ENCODE measurements at places on chromosomes 1 and 21.
A peak's percentile ranks its signal among the peaks of the same experiment; 100 is the strongest.

DNA sequence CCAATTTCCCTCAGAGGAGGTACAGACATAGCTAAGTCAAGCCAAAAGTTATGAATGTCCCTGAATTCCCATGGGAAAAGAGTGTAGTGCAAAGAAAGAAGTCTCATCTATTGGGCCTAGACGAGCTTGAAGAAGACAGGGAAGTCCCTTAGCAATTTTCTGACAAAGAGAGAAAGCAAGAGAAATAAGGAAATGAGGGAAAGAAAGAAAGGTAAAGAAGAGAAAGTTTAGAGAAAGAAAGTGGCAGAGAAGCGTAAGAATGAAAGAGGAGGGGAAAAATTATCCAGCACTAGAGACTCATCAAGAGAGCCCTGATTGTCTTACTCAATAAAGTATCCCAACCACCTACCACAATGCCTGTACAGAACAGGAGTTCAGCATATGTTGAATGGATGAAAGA lies 40.6 kb upstream of the FOXD3 start:
- no peak for DNase-seq

- DNase-seq: no peak
Measured at GRCh38 chr1:35524106-35524505, 33.1 kb downstream of the KIAA0319L start.

DNA sequence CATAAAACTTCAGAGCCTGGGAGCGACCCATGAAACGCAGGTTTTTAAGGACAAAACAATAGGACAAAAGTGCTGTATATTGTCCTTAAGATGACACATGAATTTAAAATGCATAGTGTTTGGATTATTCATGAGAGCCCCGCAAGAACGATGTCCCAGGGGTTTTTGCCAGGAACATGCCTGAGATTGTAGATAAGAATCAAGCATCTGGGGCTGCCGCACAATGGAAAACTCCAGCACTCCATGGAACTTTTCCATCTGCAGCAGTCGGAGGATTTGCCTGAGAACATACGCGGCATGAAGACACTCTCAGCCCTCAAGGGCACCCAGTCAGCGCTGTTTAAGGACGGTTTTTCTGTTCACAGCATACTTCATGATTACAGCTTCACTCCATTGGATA lies 5.3 kb upstream of the ERG start:
- DNase-seq: peak; percentile 92

DNA sequence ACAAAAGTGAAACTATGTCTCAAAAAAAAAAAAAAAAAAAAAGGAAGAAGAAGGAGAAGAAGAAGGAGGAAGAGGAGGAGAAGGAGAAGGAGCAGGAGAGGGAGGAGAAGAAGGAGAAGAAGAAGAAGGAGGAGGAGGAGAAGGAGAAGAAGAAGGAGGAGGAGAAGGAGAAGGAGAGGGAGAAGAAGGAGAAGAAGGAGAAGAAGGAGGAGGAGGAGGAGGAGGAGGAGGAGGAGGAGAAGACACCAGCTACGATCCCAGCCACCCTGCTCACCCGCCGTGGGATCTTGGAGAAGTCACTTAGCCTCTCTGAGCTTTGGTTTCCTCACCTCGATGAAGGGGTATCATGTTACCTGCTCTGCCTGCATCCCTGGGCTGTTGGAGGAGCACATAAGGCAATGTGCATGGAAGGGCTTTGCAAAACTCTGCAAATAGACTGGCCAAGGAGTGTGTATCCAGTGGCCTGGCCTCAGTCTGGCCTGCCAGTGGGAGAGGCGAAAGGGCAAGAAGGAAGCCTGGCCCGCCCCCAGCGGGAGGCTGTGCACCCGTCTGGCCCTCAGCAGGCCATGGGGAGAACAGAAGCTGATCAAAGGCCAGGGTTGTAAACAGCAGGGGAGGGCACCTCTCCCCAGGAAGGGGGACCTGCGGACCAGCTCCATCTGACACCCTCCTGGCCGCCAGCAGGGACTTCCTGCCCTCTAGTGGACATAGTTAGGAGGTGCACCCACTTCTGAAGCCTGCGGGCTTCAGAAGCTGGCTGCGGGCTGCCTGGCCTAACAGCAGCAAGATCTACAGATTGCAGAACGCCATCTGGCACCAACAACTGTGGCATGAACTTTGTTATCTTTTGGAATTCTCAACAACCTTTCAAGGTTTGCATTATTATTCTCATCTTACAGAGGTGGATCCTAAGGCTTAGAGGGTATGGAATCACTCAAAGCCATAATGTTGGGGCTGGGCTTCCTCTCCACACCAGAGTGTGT lies 19.2 kb upstream of the CDK18 start:
- peak; percentile 48 for DNase-seq

DNA sequence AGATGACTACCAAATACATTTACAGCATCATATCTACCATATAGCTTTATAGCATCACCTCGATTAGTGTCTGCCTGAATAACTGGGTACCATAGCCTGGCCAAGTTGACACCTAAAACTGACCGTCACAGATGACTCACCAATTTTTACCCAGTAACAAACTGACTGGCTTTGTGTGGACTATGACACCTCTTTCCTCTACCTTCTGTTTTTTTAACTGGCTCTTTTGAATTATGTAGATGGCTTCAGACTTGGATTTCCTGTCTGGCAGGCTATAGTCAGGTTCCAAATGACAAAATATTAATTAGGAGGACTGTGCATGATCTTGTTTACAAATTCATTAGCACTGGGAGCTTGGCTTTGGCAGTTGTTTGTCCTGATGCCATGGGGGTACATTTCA lies 360.3 kb downstream of the TGFB2 start:
- DNase-seq: no peak

GRCh38 chr1:21449906-21450305 lies 10.0 kb downstream of the NBPF3 start:
- peak; percentile 40 for DNase-seq

GRCh38 chr1:234765181-234765580 lies 155.2 kb upstream of the IRF2BP2 start:
- DNase-seq: no peak

DNA sequence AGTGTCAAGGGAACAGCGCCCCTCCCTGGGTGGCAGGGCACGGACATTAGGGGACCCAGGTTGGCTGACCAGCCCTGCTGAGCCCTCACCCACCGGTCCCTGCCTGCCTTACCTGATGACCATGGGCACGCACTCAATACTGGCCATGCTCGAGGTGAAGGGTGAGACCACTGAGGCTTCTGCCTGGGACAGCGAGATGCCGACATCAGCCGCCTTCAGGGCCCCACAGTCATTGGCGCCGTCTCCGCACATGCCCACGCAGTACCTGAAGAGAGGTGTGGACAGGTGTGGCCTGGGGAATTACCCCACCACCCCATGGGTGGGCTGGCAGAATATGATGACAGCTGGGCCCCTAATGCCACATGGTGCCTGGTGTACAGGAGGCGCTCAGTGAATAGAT lies 7.8 kb upstream of the MFAP2 start:
- DNase-seq: no peak

DNA sequence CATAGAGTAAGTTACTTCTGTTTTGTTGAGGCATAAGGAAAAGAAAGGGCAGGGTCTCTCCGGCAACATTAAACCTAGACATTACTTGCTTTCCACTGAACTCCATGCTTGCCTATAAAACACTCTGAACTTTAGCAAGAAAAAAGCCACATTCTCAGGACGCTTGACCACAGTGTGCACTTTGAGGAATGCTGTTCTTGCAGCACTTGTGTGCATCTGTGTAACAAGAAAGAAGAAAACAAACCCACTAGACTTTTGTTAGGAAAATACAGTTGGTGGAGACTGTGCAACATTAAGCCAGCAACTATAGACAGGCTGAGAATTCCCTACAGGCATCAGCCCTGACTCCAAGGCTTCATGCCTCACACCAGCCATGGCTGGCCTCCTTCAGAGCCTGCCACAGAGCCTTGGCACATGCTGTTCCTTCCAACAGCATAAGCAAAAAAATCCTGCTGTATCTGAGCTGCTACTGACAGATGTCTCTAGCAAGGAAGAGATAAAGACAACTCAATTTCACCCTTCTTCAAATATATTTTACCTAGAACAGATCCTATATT lies 5.8 kb downstream of the PDZK1 start:
- DNase-seq: no peak

DNA sequence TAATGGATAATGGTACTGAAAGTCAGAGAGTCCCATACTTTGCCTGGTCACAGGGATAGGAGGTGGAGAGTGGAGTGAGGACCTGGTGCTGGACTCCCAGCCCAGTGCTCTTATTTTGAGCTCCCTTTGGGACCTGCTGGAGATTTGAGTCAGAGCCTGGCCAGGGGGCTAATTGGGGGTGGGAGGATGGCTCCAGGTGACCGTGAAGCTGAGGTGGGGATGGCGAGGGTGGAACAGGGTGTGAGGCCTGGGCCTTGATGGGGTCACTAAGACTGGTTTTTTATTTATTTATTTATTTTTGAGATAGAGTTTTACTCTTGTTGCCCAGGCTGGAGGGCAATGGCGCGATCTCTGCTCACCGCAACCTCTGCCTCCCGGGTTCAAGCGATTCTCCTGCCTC lies 17.8 kb downstream of the AMPD2 start:
- DNase-seq: no peak

DNA sequence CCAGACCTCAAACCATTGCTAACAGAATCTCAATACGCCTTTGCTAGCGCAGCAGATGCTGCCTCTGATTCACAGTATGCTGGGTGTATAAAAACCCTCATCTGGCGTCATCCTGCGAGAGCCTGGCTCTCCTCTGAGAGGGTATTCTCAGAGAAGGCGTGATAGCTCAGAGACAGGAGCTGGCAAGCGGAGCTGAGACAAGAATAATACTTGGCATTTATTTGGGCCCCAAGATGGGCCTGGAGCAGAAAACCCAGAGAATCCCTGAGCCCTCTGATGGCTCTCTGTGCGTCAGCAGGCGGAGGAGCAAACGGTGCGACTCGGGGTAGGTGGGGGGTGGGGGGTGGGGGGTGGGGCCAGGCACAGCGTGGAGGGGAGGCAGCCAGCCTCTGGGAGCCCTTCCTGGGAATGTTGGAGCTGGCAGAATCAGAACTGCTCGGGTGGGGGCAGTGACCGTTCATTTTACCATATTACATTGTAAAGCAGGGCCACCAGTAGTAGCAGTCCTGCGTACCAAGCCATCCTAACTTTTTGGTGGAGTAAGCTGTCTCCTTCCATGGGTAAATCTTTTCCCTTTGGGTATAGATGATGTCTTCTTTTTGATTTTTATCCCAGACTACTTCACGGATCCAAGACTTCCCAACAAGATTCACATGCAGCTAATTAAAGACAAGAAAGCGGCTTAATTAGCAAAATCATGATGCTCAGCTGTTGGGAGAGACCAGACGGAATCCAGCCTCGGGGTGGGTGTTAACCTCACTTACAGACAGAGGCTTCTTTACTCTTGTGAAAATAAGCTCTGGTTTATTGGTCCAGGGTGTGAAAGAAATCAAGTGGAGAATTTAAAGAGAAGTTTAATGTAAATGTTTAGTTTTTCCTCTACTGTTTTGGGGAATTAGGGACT lies 7.1 kb downstream of the RIIAD1 start:
- DNase-seq: peak; percentile 70

DNA sequence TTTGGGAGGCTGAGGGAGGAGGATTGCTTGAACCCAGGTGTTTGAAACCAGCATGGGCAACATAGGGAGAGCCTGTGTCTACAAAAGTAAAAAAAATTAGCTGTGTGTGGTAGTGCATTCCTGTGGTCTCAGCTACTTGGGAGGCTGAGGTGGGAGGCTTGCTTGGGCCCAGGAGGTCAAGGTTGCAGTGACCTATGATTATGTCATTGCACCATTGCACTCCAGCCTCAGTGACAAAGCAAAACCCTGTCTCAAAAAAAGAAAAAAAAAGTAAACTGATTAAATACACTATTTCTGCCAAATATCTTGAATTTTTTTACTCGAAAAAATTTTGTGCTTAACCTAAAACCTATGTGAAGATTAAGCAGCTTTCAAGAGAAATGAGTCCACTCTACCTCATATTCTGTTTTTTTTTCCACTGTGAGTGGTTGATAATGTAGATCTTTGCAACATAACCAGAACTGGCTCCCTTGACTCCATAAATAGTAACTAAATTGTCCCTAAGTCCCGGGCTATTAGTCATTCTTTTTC lies 19.4 kb upstream of the ZNF281 start:
- peak; percentile 92 for DNase-seq

DNA sequence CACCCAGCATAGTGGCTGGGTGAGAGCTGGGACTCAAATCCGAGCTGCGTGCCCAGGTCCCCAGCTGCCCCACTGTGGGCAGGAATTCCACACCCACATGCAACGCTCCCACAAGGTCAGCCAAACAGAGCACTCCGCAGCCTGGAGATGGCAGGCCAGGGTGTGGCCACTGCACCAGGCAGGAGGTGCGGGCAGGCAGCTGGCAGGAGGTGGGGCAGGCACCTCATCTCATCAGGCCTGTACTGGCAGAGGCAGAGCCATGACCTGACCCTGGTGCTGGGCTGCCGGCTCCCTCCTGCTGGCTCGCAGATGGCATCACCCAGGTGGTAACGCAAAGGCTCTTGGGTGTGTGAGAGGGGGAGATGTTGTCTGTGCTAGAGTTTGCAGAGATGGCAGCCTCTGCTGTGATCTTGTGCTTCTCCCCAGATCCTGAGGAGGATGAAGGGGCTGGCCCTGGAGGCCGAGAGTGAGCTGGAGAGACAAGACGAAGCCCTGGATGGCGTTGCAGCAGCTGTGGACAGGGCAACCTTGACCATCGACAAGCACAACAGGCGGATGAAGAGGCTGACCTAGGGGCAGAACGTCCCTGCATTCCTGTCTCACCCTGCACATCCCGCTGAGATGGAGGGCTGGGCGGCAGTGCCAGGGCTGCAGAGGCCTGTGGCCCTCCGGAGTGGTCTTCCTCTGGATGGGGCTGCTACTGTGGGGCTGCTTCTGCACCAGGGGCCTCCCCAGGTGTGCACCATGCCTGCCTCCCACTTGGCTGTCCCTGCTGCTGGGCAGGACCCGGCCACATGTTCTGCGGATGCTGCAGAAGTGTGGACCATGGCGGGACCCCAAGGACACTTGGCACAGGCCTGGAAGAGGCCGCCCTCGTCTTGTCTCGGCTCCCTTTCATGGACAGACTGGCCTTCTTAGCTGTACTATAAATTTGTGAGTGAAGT lies 35.1 kb upstream of the PRSS38 start:
- DNase-seq: no peak

- DNase-seq: peak; percentile 35
Measured at GRCh38 chr1:10941891-10942541, 70.4 kb upstream of the TARDBP start.

- DNase-seq: peak; percentile 15
Measured at GRCh38 chr1:157624471-157624870, 26.6 kb upstream of the FCRL4 start.

GRCh38 chr1:109884242-109884891 lies 26.3 kb upstream of the CSF1 start:
- no peak for DNase-seq

- DNase-seq: no peak
Measured at GRCh38 chr1:115797486-115797885, 29.0 kb upstream of the CASQ2 start.

DNA sequence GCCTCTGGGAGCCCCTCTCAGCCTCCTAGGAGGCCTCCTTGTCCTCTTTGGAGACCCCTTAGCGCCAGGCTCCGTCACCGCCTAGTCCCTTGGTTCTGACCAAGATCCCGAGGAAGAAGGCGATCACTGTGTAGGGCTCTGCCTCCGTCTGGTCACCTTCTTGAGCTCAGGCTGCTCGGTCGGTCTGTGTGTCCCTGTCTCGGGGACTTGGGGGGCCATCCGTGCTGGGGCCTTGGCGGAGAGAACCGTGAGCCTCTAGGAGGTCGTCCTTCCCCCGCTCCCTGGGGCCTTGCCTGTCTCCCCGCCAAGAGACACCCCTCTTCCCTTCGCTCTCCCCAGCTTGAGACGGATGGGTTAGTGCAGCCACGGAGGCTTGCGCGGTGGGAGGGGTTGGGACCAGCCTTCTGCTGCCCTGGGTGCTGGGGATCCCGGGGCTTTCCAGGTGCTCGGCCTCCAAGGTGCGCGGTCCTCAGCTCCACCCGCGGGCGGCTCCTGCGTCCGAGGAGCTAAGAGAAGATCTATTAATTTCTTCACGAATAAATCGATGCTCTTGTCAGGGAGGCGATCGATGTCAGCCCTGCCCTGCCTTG lies 701 bp upstream of the INSRR start:
- DNase-seq: no peak
